ENCODE measurements at places on chromosomes 12 and 14. TPM values are rescaled to one million over a fixed set of nuclear protein-coding genes. Genes with fewer than 3 reads are reported as not detected.

The SERPINA9 gene
- not detected for total RNA-seq

The NKX2-1 gene
- total RNA-seq, result not detected

The PRPH gene
- 0.56 TPM for total RNA-seq

The CCDC88C gene
- total RNA-seq, result 287 TPM

The RFX4 gene
- not detected for total RNA-seq

The TCL1B gene
- total RNA-seq, result not detected

The SOX5 gene
- total RNA-seq, result not detected

The STAC3 gene
- 2.0 TPM for total RNA-seq

The EIF4B gene
- total RNA-seq, result 806 TPM

The NGB gene
- not detected for total RNA-seq

The KRT1 gene
- total RNA-seq, result 4.0 TPM

The SDR9C7 gene
- not detected for total RNA-seq
